NCI-H524 (cell line): ENCODE measurements at places on chromosomes 5 and 9.

DNA sequence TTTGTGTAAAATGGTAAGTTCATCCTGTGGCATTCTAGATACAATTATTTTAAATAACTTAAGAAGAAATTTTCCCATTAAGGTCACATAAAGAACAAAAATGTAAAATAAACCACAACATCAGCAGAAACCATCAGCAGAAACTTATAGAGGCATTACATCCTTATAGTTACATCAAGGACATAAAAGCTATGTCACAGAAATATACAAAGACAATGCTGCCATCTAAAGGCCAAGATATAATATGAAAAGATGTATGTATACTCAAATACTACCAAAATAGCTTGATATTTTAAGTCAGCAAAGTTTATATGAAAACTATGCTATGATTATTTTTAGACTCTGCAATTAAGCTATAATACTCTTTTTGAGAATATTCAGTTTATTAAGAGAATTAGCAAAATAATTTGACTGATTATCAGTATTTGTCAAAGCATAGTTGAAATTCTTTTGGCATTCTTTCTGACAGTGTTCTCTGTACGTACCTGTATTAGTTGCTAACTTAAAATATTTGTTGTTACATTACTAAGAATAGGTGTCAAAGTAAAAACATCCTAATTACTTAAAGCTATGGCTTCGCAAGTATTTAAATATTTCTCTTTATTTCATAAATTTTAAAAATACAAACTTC, 36.2 kb downstream of the FBXL17 start:
- DNase-seq = no peak

GRCh38 chr9:92992549-92992948, 45.2 kb downstream of the FGD3 start:
- DNase-seq = no peak

GRCh38 chr5:103565719-103566118, 3.1 kb upstream of the NUDT12 start:
- DNase-seq = no peak

DNA sequence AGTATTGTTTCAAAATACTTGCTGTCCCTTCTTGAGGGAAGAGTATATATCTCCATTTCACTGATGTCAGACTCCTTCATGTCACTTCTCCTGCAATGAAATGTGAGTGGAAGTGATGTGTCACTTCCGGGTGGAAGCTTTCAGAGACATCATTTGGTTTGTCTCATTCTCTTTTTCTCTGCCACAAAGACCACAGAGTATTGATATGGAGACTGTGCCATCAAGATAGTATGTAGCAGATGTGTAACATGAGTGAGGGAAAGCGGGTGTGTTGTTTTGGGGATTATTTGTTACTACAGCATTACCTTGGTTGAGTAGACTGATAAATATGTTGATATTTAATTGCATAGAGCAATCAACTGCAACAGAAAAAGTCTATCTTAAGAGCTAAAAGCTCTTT, 169.8 kb downstream of the FBXL7 start:
- DNase-seq = no peak

DNA sequence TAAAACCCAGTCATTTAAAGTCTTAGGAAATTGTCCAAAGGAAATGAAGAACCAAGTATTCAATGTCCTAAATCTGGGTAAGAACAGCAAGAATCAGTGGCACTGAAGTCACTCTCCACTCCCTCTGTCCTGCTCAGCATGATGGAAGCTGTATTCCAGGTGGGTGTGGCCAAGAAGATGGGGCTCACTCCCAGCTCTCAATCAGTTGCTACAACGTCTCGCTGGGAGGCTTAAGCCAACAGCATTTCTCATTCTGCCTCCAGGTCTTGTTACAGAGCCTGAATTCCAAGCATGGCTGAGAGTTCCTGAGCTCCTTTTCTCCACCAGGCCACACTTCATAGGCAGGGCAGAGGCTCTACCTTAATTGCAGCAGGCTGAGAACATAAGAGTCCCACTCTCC, 41.2 kb upstream of the TRIO start:
- DNase-seq = no peak

- no peak for DNase-seq
Observed at GRCh38 chr9:24572406-24572805, 26.7 kb upstream of the IZUMO3 start.

DNA sequence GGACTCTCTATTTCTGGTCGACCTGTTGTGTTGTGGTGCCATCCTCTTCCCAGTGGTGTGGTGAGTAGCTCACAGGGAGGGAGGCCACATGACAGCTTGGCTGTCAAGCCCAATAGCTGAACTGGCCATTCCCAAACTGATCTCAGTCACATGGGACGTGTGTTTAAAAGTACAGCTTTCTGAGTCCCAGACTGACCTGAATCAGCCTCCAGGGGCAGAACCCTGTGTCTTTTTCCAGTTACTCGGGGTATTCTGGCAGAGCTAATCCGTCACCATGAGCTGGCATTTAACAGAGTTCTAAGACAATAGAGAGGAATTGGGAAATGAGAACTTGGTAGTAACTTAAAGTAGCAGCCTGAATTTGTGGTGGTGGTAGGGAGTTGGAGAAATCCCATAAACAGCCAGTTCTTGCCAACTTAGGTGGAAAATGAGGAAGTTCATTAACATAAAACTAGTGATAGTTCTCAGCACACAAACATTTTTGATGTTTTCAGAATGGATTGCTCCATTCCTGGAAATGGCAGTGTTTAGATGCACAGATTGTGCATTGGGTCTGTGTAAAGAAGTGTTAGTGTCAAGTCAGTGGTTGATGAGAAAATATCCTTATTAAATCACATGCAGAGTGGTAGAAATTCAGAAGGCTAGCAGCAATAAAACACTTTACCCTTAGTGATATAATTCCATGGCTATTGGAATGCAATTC, 50.9 kb downstream of the GPR107 start:
- no peak for DNase-seq

DNA sequence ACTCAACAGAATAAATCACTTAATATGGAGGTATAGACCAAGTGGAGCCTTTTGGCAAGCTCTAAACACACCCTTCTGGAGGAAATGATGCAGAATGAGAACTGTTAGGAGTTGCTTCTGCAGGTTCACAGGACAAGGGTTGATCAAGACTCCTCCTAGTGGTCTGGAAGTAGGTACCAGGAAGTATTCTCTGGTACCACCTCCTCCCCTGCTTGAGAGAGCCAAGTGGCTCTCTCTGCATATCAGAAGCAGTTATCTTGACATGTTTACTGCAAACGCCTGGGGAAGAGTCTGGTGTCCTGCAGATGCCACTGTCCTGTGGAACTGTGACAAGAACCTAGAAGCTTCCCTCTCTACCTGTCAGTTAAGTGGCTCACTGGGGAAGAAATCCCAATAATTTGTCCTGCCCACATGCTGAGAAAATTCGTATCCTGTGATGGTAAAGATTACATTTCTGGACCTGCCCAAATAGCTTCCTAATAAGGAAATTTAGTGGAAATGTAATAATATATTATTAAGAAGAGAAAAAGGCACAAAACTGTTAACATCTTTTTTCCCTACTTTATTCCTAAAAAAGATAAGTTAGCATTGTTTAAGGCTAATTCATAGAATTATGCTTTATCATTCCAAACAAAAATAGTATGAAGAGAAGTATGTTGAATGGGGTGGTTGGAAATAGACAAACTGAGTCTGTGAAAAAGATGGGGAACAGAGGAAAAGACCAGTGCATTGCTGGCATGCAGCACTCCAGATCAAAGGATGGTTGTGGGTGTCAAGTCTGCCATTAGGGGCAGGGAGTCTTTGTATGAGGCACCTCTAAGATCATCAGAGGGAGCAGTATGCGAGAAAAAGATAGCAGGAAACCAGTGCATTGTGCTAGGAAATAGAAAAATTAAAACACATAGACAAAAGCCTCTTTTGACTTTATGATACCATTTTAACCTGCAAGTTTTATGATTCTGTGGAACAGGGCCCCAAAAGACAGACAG, 118.8 kb downstream of the CDC42SE2 start:
- DNase-seq = peak; percentile 46

- DNase-seq = no peak
Observed at GRCh38 chr9:12416716-12417115, 276.5 kb upstream of the TYRP1 start.

DNA sequence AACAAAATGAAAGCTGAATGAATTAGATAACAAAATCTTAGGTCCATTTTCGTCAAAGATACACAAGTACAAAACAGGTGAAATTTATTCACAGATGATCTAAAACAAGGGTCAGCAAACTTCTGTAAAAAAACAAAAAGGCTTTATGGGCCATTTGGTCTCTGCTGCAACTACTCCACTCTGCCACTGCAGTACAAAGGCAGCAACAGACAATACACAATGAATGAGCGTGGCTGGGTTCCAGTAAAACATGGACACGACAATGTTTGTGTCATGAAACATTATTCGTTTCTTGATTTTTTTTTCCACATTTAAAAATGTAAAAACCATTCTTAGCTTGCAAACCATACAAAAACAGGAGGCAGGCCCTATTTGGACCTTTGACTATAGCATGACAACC, 71.9 kb downstream of the ECPAS start:
- DNase-seq = no peak

DNA sequence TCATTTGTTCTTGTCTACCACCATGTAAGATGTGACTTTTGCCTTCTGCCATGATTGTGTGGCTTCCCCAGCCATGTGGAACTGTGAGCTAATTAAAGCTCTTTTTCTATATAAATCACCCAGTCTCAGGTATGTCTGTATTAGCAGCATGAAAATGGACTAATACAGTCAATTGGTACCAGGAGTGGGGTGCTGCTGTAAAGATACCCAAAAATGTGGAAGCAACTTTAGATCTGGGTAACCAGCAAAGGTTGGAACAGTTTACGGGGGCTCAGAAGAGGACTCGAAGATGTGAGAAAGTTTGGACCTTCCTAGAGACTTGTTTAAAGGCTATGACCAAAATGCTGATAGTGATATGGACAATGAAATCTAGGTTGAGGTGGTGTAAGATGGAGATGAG, 488.9 kb downstream of the ISL1 start:
- DNase-seq = no peak

GRCh38 chr5:152632360-152632759, 227.3 kb upstream of the NMUR2 start:
- no peak for DNase-seq

DNA sequence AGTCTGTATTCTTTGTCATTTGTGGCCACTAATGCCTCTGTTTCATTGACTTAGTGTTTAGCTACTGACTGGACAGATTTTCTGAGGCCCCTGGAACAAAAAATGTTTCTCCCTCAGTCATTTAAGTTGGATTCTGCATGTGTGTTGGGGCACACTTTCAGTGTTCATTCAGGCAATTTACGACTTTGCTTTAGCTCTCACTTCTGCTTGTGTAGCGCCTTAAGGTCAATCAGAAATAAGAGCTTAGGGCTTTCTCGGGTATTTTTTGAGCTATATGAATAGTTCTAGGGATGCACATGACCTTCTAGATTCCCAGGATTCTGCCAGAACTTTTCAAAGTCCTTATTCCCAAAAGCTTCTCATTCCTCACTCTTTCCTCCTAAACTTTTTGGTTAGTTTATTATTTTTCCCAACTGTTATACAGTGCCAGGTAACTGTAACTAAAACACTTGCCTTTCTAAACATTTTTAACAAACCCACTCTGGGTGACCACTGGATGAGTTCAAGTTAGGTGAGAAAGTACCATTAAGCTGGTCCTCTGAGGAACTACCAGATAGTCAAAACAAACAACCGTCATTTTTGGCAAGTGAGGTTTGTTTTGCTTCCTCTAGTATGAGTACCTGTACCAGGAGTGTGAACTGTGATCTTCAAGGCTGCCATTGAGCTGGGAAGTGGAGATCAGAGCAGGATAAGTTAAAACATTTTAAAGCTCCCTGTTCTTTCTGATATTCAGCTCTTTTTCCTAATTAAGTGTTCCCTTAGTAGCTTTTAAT, 571.3 kb upstream of the TLE4 start:
- DNase-seq = no peak

DNA sequence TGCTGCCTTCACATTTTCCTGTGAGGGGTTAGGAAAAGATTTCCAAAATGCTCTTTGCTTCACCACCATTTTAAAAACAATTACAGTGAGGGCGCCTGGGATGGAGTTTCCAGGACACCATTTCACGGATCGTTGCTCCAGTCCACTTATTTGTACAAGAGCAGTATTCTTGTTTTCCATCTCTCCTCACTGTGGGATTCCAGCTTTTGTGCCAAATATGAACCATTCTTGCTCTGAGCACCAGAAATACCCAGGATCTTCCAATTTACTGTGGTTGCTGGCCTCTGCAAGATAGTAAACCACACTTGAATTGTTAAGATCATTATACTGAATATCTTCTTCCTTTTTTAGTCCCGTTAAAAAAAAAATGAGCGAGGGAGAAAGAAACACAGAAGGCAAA, 899.5 kb downstream of the TLE1 start:
- DNase-seq = no peak

GRCh38 chr5:50535393-50535792, 94.3 kb upstream of the EMB start:
- no peak for DNase-seq

- peak; percentile 72 for DNase-seq
Observed at GRCh38 chr5:111461255-111461671, 51.1 kb downstream of the STARD4 start.

- DNase-seq = no peak
Observed at GRCh38 chr5:141680178-141680577, 1.9 kb downstream of the ARAP3 start.

DNA sequence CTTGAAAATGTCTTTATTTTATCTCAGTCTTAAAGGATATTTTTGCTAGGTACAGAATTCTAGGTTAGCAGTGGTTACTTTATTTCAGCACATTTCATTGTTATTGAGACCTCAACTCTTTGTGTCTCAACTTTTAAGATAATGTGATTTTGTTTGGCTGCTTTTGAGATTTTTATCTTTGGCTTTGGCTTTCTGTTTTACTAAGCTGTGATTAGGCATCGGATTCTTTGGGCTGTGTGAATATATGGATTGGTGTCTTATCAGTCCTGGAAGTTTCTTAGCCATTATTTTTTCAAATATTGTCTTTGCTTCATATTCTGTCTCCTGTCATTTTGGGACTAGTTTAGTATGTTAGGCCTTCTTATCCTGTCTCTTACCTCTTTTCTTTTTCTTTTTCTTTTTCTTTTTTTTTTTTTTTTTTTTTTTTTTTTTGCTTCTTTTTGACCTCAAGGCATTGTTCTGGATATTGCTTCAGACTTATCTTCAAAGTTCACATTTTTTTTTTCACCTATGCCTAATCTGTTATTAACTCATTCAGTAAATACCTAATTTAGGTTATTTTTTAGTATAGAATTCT, 20.1 kb upstream of the APC start:
- no peak for DNase-seq

GRCh38 chr5:166719991-166720390, 1571.5 kb upstream of the WWC1 start:
- DNase-seq = no peak
